ENCODE measurements at places on chromosomes 6 and 20.

- DNase-seq, result no peak
Measured at GRCh38 chr6:78875505-78875904, 8.2 kb downstream of the IRAK1BP1 start.

GRCh38 chr20:13042458-13042794 is 33.7 kb downstream of the SPTLC3 start:
- no peak for DNase-seq

GRCh38 chr6:40947876-40948526 is 91.0 kb downstream of the UNC5CL start:
- DNase-seq, result no peak

- DNase-seq, result no peak
Measured at GRCh38 chr6:89984926-89985750, 90.9 kb downstream of the GJA10 start.

- no peak for DNase-seq
Measured at GRCh38 chr6:8069631-8070284, 5.6 kb upstream of the BLOC1S5 start.

- DNase-seq, result no peak
Measured at GRCh38 chr6:79168695-79168980, 65.8 kb downstream of the HMGN3 start.

- no peak for DNase-seq
Measured at GRCh38 chr6:159759645-159760044, 2.2 kb upstream of the ACAT2 start.

Measured in cortex of kidney (tissue), 1 donor.